ENCODE measurements at places on chromosomes 12 and 14.

DNA sequence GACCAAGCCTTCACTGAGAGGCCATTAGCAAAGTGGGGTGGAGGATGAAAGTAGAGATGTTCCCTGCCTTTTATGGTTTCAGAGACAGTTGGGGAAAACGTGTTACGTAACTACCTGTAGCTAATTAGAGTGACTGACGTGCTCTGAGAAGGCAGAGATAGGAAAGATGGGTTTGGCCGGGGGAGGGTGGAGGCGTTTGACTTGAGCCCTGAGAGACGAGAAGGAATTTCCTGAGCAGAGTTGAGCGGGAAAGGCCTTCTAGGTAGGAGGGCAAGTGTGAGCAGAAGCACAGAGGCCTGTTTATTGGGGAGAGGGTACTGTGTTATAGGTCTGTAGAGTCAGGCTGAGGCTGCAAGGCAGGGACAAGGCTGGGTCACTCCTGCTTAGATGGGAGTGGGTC is 8.6 kb downstream of the TUNAR start:
- no peak for DNase-seq

DNA sequence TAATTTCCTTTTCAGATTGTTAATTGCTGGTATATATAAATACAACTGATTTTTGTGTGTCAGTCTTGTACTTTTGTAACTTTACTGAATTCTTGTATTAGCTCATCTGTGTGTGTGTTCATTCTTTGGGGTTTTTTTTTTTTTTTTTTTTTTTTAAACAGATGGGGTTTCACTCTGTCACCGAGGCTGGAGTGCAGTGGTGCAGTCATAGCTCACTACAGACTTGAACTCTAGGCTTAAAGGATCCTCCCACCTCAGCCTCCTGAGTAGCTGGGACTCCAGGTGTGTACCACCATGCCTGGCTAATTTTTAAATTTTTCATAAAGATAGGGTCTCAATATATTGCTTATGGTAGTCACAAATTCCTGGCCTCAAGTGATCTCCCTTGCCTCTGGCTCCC is 68.0 kb downstream of the WNK1 start:
- no peak for DNase-seq

GRCh38 chr12:111791507-111791906 is 24.8 kb downstream of the ALDH2 start:
- DNase-seq, result no peak

- peak; percentile 20 for DNase-seq
Measured at GRCh38 chr14:74804219-74804825, 41.2 kb downstream of the YLPM1 start.

DNA sequence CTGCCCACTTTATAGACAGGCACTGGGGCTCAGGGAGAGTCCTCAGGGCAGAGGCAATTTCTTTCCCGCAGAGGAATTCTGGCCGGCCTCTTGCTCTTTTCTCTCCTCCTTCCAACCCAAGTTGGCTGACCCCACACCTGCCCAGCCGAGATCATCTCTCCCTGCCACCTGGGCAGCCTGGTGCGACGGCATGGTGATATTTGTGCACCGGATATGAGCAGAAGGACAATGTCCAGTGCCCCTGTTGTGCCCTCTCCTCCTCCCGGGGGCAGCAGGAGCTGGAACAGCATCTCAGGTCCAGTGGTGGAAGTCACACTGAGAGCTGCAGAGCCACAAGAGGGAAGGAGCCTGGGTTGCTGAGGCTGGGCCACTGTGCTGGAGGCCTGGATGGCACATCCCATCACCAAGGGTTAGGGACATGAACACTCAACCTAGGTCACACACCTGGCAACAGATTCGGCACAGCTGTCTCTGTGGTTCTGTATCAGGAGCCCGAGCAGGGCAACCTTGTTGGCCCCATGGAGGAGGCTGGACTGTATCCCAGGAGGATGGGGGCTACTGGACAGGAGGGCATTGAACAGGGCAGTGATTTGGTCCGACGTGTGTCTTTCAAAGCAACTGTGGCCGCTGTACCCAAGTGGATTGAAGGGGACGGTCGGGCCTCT is 57.7 kb upstream of the DIO3 start:
- DNase-seq, result no peak

Data from AG09309 (cell line).